ENCODE measurements at places on chromosomes 1 and 21.

DNA sequence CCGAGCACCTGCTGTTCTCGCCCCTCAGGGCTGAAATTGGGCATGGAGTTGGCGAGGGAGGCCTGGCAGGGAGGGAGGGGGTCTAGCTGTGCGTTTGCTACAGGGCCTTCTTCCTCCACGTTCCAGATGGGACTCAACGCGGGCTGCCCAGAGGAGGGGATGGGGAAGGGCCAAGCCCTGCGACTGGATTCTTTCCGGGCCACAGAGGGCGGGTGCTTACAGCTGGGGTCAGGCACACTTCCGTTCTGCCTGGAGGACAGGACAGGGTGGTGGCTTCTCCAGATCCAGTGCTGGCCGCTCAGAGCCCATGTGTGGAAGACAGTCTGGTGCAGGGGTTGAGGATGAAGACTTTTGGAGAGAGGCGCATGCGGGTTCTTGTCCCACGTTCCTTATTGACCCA is 90.0 kb downstream of the EDEM3 start:
- DNase-seq: no peak

DNA sequence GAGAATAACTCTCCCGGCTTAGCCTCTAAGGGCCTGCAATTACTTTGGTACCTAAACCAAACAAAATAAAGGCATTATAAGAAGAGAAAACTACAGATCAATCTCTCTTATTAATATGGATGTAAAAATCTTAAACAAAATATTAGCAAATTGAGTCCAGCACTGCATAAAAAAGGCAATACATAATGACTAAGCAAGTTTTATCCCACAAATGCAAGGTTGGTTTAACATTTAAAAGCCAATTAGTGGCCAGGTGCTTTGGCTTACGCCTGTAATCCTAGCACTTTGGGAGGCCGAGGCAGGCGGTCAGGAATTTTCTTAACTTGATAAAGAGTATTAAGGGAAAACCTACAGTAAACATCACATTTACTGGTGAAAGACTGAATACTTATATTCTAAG is 67.1 kb upstream of the MAB21L3 start:
- DNase-seq: no peak

DNA sequence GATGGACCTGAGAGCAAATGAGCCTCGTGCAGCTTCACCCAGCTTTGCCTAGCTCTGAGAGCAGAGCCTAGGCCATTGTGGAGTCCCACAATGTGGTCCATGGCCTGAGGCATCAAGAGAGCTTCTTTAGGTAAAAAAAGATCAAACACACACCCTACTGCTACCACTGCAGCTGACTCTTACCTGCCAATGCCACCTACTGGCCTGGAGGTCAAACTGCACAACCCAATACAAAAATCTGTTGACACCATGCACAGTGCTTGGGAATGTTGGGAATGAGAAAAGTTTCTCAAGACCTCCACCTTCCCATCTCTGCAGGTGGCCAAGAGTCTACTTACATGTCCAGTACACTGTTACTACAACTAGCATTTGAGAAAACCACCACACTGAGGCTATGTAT is 60.6 kb downstream of the UCHL5 start:
- DNase-seq: no peak

- no peak for DNase-seq
These were observed 563.9 kb downstream of the NPHP4 start for GRCh38 chr1:5428351-5428750.

GRCh38 chr1:108208724-108209446 is 8.7 kb upstream of the SLC25A24 start:
- DNase-seq: no peak

DNA sequence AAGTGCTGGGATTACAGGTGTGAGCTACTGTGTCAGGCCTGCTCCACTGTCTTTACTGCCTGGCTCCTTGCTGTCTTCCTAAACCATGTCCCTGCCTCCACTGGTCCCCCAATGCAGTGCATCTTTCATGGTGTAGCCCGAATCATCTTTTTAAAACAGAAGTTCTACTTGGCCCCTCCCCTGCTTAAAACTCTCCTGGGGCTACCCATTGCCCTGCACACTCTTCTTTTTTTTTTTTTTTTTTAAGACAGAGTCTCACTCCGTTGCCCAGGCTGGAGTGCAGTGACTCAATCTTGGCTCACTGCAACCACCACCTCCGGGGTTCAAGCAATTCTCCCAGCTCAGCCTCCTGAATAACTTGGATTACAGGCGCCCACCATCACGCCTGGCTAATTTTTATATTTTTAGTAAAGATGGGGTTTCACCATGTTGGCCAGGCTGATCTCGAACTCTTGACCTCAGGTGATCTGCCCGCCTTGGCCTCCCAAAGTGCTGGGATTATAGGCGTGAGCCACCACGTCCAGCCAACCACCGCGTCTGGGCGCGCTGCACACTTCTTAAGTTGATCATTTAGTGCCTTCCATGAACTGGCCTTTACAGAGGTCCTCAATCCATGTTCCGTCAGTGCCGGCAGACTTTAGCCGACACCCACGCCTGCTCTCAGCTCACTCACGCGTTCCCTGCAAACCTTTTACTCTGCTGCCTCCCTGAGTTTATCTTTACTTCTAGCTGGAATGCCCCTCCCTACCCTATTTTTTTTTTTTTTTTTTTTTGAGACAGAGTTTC is 2.4 kb downstream of the FCN3 start:
- no peak for DNase-seq

- no peak for DNase-seq
These were observed 32.4 kb upstream of the POU3F1 start for GRCh38 chr1:38079019-38079418.

GRCh38 chr1:217622042-217622441 is 8.8 kb downstream of the GPATCH2 start:
- DNase-seq: no peak

DNA sequence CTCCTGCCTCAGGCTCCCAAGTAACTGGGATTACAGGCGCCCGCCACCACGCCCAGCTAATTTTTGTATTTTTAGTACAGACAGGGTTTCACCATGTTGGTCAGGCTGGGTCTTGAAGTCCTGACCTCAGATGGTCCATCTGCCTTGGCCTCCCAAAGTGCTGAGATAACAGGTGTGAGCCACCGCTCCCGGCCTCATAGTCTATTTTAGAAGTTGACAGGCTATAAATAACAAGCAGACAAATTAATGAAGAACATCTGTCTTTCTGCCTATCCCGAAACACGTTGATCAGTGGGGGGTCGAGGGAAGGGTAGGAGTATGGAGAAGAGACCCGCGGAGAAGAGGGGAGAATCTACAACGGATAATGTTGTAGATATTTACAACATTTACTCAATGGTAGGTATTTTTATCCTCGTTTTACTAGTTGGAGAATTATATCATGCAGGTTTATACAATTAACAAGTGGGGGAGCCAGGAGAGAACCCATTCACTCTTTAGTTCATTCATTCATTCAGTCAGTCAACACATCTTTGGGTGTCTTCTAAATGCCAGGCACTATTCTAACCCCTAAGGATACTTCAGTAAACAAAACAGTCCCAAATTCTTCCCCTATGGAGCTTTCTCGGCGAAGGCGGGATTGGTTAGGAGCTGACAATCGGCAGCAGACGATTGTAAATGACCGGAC is 497 bp upstream of the IFNAR2 start:
- DNase-seq: no peak

DNA sequence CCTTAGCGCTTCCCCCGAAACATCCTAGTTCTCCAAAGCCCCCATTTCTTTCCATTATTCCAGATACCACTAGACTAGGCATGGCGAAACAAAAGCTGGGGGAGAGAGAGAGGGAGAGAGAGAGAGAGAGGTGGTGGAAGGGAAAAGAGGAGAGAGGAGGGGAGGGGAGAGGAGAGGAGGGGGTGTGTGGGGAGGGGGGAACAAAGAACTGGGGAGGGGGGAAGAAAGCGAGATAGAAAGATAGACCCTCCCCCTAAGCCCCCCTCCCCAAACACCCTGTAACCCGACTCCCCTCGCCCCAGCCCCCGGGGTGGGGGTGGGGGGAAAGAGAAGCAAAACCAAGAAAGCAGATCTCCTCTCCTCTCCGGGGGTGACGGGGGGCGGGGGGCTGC is 352 bp downstream of the MEX3A start:
- no peak for DNase-seq

DNA sequence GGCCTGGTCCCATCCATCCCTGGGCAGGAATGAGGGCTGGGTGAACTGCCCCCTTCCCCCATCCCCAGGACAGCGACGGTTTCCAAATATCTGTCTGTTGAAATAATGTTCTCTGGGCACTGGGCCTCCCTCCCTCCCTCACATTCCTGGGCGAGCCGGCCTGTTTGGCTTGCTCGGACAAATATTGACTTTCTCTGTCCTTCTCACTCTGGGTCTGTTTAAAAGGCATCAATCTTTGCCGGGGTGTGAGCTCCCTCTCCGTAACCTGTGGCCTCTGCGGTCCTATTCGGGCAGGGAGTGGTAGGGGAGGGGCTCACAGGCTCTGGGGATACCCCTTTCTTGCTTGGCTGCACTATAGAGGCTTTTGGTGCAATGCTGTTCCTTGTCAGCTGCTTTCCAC is 40.2 kb downstream of the FOXD2 start:
- DNase-seq: no peak

GRCh38 chr1:186503190-186503589 is 42.3 kb upstream of the PDC start:
- DNase-seq: no peak

- no peak for DNase-seq
These were observed 17.5 kb downstream of the FBXO42 start for GRCh38 chr1:16334655-16335340.

DNA sequence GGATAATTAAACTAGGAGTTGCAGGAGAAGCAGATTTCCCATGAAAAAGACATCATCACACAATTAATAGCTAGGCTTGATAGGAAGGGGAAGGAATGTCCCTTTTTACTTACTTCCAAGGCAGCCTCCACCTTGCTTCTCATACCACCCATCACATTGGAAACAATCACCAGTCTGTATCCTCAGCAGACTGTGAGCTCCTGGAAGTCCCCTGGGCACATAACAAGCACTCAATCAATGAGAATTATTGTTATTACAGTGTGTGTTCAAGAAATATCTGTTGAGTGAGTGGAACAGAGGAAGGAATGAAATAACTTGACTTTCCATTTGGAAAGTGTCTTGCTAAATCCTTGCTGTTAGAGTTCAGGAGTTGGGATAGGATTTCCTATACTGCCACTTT is 36.2 kb downstream of the HIVEP3 start:
- no peak for DNase-seq

GRCh38 chr1:193338194-193338593 is 151.8 kb upstream of the B3GALT2 start:
- DNase-seq: no peak

GRCh38 chr21:37077403-37077802 is 4.3 kb downstream of the TTC3 start:
- DNase-seq: no peak

- no peak for DNase-seq
These were observed 123.3 kb downstream of the ZC3H11B start for GRCh38 chr1:219489636-219490035.

- DNase-seq: no peak
These were observed 253.6 kb downstream of the HMCN1 start for GRCh38 chr1:185987611-185988321.

DNA sequence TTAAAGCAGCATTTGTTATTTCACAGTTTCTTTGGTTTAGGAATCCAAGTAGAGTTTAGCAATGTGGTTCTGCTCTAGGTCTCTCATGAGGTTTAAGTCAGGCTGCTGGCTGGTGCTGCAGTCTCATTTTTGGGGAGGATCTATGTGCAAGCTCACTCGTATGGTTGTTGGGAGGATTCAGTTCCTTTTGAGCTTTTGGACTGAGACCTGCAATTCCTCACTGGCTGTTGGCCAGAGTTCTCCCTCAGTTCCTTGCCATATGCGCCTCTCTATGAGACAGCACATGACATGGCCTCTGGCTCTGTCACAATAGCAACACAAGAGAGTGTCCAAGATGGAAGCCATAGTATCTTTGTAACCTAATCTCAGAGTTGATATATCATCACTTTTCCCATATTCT is 91.0 kb downstream of the OLFML2B start:
- no peak for DNase-seq

DNA sequence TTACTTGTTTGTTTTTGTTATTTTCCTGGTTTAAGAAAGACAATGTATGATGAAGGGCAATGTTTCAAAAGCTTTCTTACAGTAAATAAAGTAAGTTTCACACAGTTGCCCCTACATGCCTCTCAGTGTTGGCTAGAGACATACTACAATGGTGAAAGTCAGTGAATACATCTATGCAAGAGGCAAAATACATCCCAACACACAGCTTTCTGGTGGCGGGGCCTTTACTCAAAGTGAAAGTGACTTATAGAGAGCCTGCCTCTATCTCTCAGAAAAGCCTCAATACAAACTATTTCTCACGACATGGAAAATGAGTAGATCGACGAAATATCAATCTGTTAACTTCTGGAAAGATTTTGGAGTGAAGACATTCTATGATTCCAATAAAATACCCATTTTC is 122.3 kb downstream of the SLC30A10 start:
- no peak for DNase-seq

GRCh38 chr1:223836586-223836985 is 9.2 kb downstream of the TP53BP2 start:
- no peak for DNase-seq

DNA sequence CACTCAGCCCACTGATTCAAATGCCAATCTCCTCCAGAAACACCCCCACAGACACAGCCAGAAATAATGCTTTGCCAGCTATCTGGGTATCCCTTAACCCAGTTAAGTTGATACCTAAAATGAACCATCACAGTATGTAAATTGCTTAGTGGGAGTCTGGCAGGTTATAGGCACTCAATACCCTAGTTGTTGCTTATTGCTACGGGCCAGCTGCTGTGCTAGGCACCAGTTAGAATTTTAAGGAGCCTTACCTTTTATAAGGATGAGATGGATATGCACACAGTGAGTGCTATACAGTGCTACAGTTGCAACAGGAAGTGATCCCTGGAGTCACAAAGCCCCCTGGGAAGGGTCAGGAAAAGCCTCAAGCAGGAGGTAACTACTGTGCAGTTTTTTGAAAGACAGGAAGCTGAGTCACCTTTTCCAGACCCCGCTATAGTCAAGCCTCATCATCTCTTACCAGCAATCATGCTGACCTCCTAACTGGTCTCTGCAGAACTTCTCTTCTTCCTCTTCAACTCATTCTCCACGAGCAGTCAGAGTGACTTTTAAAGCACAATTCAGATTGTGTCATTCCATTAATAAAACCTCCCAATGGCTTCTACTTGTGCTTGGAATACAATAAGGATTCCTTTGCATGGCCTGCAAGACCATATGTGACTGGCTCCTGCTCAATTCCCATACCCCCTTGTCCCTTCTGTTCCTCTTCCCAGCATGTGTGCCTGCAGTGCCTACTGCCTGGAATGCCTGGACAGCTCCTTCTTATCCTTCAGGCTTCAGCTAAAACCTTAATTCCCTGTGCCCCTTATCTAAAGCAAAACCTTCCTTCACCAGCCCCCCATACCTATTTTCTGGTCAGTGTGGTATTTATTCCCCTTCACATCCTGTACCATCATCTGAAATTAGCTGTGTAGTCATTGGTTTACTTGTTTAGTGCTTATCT is 10.4 kb upstream of the TLR5 start:
- DNase-seq: no peak

GRCh38 chr21:33480481-33481103 is 818 bp upstream of the TMEM50B start:
- no peak for DNase-seq

GRCh38 chr21:14926186-14926585 is 138.6 kb downstream of the NRIP1 start:
- no peak for DNase-seq

All from activated T-helper 1 cell treated with anti-CD3 and anti-CD28 coated beads, Interleukin-2, amount 50 U/mL, for 16 hours (primary cell).